ENCODE measurements at places on chromosomes 16 and 17.

- DNase-seq = no peak
Measured at GRCh38 chr16:19017179-19017578, 33.4 kb downstream of the TMC7 start.

DNA sequence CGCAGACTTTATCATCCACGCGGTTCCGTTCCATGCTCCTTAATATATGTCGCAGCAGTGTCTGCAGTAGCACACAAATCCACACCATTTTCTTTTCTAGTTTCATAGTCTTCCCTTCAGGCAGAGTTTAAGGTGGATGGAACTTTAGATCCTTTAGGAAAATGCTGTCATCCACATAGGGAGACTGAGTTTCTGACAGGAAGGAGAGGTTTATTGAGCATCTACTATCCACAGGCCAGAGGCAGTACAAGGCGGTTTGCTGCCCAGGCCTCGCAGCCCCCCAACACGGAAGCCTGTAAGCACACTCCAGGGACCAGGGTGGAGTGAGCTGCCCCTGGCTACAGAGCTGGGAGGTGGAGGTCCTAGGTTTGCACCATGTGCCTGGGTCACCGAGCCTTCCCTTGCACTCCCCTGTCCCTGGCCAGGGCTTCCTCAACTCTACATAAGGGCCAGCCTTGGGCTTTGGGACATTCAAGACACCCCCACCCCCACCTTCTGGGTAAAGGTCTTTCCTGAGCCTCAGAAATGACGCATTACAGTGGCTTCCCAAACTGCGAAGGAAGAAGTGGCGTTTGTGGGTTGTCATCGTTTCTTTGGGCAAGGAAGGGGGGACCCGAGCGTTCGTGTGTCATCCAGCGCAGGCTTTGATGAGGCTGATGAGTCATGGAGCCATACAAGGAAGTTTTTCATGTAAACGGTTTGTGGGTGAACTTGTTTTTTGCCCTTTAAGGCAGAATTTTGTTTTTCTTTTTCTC lies 146.5 kb upstream of the PLCG2 start:
- DNase-seq = peak; percentile 77

DNA sequence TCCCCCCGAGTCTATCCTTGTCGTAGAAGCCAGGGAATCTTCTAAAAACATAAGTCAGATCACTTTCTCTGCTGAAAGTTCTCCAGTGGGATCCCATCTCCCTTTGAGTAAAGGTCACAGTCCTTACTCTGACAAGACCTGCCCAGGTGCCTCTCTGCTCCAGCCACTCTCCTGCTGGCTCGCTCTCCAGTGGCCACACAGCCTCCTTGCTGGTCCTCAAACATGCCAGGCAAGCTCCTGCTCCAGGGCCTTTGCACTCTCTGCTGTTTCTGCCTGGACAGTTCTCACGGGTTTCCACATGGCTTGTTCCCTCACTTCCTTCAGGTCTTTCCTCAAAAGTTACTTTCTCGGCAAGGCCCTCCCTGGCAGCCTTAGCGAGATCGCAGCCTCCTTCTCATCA lies 3.4 kb downstream of the B9D1 start:
- no peak for DNase-seq

DNA sequence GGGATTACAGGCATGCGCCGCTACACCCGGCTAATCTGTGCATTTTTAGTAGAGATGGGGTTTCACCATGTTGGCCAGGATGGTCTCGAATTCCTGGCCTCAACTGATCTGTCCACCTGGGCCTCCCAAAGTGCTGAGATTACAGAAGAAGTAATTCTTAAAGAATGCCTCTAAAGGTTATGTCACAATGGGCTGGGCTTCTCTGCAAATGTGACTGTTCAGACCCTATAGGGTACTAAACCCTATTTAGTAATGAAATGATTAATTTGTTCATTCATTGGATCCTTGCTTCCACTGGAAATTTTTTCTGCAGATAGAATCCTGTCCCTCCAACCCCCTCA lies 108.8 kb upstream of the CORO6 start:
- DNase-seq = no peak

DNA sequence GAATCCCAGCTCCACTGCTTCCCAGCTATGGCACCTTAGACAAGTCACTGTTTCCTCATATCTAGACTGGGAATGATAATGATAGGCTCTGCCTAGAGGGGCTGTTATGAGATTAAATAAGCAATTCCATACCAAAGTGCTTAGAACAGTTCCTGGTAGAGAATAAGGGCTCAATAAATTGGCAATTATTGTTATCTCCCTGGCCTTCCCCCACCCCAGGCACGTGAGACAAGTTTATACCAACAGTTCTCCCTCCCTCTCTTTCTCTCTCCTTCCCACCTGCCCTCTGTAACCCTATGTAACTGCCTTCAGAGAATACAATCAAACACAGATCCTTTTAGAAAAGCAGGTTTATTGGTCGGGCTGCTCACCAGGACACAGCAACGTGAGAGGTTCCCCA lies 13.9 kb upstream of the STAT3 start:
- DNase-seq = no peak

DNA sequence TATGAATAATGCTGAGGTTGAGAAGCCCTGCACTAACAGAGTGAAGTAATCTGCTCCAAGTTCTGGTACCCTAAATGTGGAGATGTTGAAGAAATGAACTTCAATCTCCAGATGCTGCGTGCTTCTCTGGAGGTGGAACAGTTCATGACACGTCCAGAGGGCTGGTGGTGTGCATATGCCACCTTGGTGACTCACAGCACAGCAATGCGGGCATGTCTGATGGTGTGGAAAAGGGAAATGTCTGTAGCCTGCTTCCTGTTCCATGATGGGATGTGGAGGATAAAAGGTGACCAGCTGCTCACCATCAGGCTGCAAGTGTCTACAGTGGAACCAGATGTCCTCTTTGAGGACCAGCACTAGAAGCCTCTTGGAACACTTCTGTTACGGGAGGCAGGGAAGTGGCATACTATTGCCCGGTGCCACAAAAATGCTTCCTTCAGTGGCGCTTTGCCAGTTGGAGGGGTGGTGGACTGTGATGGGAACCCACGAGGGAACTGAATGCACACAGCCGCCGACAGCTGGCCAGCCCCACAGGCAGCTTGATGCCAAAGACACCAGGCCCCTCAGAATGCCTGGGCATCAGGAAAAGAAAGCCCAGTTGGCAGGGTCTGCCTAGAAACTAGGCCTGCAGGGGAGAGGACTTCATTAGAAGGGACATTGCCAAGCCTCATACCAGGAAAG lies 19.9 kb downstream of the SNX11 start:
- no peak for DNase-seq

DNA sequence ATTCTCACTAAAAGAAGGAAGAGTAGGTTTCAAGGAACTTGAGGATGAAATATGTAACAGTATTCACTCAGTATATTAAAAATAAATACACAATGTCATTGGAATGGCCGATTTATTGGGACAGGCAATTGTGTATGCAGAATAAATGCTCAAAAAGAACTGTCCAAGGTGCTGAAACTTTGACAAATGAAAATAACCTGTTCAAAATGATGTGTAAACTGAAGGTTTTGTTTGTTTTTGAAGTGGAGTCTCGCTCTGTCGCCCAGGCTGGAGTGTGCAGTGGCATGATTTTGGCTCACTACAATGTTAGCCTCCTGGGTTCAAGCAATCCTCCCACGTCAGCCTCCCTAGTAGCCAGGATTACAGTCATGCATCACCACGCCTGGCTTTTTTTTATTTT lies 318.7 kb upstream of the RBFOX1 start:
- peak; percentile 33 for DNase-seq

DNA sequence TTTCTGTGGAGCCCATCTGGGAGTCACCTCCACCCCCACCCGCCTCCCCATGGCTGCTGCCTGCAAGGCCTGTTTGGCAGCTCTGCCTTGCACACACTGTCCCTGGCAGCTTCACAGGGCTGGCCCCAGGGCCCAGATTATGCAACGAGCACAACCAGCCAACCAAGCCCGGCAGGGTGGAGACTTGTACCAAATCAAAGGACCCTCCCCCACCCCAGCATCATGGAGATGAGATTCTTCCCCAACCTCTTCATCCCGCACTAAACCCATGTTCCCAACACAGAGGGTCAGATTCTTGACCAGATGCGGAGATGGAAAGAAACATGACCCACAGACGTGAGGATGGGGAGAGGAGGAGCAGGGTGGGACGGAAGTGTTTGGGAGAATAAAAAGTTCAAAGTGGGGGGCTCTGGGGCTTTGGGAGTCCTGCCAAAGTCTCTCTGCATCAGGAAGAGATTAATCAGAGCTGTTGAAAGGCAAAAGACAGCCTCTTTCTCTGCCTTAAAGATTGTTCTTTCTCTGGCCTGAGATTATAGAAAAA lies 3.8 kb downstream of the SMARCD2 start:
- no peak for DNase-seq

- DNase-seq = no peak
Measured at GRCh38 chr16:78446486-78446885, 347.0 kb downstream of the WWOX start.

DNA sequence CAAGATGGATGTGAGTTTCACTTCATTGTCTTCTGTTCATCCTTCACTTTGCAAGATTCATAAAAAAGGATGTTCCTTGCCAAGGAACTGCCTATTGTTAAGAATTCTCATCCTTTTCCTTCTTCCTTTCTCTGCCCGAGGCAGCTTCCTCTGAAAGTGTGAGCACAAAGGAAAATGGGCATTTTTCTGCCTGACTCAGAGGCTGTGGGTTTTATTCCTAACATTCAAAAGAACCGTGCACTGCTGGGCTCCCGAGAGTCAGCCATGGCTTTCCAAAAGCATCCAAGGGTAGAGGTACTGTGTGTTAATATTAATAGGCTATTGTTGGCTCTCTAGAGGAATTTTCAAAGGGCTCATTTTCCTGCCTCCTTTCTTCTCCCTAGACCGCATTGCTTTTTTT lies 289.4 kb downstream of the ABCC12 start:
- DNase-seq = no peak

DNA sequence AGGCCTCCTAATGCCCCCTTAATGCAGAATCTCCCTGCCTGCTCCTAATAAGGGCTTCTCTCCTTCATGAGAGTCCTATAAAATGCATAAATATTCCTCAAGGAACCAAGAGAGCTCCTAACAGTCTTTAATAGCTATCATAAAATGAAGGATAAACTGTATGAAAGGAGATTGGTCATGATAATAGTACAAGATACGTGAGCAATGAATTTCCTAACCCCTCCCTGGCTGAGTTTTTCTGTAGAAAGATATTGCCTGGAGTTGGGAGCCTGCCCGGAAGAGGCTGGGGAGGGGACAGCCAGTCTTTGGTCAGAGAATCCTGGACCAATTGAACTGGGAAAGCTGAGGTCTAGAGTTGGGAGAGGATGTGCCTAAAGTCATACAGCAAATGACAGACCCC lies 321.9 kb upstream of the CDH5 start:
- DNase-seq = no peak

DNA sequence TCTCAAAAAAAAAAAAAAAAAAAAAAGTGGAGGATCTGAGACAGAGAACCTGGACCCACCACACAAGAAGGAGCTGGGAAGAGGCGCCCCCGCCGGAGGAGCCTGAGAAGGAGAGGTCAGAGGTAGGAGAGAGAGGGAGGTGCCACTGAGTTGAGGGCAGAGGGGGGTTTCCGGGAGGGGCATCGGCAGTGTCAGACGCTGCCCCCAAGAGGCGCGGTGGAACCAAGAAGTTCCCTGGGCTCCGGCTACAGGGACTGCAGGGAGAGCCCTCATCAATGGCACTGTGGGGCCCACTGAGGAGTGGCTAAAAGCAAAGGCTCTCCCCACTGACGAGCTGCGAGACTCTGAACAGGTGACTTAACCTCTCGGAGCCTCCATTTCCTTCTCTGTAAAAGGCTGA lies 4.2 kb downstream of the CCDC42 start:
- peak; percentile 37 for DNase-seq

DNA sequence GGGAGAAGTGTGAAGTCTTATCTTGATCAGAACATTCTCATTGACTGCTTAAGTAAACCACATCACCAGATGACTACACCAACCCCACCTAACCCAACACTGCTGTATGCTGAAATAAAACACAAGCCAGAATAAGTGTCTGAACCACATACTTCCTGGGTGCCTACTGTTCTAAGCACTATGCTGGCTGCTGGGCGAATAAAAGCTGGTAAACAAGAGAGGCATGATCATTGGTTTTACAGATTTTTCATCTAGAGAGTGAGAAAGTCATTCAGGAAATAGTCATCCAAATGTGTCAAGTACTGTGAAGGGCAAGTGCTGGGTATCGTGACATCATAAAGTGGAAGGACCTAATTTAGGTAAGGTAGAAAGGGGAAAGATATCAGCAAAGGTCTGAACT lies 199.0 kb upstream of the SOX9 start:
- DNase-seq = no peak

DNA sequence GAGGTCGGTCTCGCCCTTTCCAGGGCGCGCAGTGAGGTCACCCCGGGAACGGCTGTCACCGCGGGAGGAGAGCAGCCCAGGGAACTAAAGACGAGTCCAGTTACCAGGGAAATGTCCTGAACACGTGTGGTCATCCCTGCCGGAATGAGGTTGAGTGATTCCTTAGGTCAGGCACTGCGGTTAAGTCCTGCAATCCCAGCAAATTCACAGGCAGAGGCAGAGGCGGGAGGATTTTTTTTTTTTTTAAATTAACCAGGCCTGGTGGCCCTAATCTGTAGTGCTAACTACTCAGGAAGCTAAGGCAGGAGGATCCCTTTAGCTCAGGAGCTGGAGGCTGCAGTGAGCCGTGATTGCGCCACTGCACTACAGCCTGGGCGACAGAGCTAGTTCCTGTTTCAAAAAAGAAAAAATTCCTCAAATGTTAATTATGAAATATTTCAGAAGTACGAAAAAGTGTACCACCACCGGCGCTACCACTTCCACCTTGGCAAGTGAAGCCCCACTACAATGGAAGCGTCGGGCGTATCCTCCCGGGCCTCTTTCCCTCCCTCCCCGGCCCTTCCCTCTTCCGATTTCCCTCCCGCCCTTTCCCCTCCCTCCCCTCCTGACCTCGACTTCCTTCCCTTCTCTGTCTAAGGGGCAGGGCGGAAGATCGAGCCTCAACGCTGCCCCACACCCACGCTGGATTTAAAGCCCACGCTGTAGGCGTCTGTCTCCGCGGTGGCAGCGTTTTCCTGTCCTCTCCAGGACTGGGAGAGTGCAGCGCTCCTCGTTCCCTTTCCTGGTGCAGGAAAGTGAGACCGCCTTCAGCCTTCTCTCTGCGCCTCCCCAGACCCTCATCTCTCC lies 27.3 kb downstream of the SLFN11 start:
- peak; percentile 35 for DNase-seq

DNA sequence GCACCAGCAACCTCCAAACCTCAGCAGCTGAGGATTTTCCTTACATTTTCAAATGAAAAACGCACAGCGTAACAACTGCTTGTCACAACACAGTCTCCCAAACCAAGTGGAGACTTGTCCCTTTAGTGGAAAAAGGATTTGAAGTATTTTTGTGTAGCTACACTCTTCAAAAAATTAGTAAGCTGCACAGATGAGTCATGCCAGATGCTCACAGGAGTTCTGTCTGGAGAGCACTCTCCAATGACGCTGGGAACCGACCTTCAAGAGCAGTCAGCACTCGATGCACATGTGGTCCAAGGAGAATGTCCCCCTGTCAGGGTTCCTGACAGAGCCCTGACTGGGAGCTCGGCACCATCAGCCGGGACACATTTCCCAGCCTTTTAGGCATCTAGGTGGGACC lies 39.8 kb downstream of the MAP1LC3B start:
- DNase-seq = no peak

DNA sequence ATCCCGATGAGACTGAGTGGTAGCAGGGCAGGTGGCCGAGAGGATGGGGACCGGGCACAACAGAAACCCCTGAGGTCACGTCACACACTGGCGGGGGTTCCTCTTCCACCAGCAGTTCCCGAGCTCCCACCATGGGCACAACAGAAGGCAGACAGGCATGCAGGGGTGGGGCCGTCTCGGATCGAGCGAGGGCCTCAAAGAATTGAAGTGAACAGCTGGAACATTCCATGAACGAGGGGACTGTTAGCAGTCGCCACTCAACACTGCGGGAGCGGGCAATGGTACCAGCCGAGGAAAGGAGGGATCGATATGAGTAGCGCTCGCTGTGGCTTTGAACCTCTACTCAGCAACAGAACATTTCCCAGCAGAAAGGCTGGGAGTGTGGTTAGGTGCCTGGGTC lies 5.3 kb downstream of the CEP131 start:
- no peak for DNase-seq
